ENCODE measurements at places on chromosomes 2 and 18. TPM values are rescaled to one million over a fixed set of nuclear protein-coding genes. Genes with fewer than 3 reads are reported as not detected.

- peak; percentile 20 for DNase-seq
Measured at GRCh38 chr2:190318931-190319554, 583 bp downstream of the HIBCH start.

DNA sequence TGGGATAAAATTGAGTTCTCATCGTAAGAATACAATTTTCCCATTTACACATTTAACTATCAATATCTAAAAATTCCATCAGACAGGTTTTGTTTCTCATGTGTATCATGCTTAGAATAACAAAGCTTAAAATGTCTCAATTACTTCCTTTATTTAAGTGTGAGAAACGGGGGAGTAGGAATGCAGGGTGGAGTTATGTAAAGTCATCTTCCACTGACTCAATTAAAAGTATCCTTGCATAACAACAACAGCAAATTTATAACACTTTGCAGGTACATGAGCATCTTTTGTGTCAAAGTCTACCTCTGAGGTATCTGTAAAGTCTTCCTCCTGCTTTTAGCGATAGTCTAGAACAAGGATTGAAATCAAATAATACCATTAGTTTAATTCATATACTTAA, 327.1 kb downstream of the EPHA4 start:
- DNase-seq: no peak

- DNase-seq: no peak
Measured at GRCh38 chr18:30175061-30175574, 867.4 kb downstream of the DSC3 start.

GRCh38 chr18:57793302-57793986, 9.7 kb downstream of the ATP8B1 start:
- DNase-seq: no peak

GRCh38 chr18:21904856-21905255, 164.3 kb downstream of the MIB1 start:
- DNase-seq: no peak

GRCh38 chr18:57087644-57088376, 59.1 kb upstream of the BOD1L2 start:
- DNase-seq: no peak

DNA sequence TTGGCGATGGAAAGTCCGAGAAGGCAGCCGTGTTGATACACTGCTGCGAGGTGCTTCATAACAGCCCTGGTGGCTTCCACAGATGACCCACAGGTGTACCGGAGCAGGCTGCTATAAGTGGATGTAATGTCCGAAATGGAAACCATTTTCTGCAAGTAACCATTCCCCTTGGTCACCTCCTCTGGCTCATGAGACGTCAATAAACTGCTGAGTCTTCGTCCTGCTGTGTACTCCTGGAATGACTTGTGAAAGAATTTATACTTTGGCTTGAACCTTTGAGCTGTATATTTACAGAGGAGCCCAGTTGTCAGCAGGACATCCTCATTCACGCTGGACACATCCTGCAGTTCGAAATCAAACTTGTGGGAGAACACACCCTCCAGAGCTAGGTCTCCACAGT, 14.4 kb downstream of the NLRC4 start:
- DNase-seq: no peak

- DNase-seq: no peak
Measured at GRCh38 chr2:98793897-98794830, 63.2 kb upstream of the MGAT4A start.

DNA sequence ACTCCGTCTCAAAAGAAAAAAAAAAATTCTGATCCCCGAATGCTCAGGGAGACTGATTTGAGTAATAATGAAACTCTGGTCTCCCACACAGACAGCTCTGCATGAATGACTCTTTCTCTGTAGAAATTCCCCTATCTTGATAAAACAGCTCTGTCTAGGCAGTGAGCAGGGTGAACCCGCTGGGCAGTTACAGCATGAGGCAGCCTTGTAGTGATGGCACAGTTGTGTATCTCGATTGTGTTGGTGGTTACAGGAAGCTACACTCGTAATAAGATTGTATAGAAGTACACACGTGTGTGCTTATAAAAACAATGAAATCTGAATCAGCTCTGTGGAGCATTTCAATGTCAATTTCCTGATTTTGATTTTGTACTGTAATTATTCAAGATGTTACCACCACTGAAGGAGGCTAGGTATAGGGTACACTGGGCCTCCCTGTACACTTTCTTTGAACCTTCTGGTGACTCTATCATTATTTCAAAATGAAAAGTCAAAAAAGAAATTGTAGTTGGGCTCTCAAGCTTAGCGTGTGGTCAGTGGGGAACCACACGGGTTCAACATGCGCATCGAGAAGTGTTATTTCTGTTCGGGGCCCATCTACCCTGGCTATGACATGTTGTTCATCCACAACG, 34.9 kb upstream of the ATP8B1 start:
- no peak for DNase-seq

DNA sequence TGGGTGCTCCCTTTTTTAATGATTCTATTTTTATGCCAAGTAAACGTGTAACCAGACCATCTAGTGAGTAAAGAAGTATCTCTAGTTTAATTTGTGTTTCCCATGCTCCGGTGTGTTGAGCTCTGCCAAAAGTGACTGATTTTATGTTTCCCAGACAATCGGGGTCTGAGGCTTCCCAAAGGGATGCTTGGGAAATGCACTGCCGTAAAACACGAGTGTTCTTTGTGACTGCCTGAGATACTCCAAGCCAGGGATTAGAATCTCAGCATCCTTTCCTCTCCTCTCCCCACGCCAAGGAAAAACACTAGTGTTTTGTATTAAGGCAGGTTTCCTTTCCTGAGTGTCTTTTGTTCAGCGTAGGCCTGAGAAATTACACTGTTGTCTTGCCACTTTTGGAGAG, 180.5 kb upstream of the NRP2 start:
- no peak for DNase-seq

DNA sequence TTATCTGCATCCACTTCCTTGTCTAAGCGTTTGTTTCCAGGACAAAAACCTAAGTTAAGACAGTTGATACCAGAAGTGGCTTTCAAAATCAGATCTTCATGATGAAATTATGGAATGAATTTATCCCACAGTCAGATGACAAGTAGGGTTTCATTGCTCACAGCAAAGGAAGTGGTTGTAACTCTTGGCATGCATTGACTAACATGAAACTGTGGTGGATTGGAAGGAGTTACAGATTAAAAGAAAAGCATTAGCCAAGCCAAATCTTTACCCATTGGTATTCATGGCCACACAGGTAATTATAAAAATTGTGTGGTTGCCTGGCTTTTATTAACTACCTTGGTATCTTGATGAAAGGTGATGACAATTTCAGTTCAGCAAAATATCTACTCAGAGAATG, 438.0 kb upstream of the NXPH2 start:
- no peak for DNase-seq

GRCh38 chr2:26002632-26003310, 20.5 kb upstream of the KIF3C start:
- DNase-seq: peak; percentile 80

DNA sequence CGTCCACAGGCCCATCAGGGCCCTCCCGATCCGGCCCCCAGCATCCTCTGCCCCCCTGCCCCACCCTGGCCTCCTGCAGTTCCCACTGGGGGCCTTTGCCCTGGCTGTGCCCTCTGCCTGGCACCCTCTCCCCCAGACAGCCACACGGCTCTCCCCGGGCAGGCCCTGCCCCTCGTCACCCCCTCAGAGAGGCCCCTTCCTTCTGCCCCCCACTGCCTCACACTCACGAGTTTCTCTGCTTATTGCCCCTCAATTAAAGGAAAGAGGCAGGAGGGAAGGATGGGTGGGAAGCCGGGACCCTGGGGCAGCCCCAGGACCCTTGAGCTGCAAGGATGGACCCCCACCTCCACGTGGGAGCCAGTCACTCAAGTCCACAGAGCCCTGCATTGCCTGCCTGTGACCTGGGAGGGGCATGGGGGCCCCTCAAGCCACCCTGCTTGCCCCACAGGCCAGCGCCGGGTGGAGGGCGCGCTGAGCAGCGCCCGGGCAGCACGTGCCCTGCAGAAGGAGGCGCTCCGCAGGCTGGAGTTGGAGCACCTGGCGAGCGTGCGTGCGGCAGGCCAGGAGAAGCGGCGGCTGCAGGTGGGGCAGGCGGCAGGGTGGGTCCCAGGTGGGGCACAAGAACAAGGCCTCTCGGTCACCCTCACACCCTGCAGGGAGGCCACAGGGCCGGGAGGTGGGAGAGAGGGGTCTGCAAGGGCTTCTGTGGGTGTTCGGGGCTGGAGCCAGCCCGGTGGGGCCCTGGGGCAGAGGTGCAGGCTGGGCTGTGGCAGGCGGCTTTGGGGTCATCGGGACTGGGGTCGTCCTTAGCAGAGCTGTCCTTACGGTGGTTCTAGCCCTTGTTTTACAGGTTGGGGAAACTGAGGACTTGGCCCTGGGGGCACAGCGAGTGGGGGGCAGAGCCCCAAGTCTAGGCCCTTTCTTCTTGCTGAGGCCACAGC, 30.5 kb upstream of the SNED1 start:
- DNase-seq: no peak

DNA sequence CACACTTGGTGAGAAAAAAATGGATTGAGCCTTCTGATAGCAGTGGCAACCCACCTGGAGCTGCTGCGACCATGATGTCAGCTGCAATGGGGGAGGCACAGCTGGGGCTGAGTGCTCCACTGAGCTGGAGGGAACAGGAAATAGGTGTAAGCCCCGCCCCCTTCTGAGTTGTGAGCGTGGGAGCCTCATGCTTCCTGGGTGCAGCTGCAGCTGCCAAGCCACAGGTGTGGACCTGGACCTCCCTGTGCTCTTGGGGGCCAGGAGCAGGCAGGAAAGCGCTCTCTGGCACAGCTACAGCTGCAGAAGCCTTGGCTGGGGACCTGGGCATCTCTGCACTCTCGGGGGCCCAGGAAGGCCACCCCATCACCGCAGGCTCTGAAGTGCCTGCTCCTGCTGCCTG, 970.6 kb downstream of the DCDC2C start:
- no peak for DNase-seq

Gene MEP1B
- total RNA-seq: not detected

Gene EMILIN2
- 24.0 TPM for total RNA-seq
